ENCODE measurements at places on chromosomes 12 and 14. TPM values are rescaled to one million over a fixed set of nuclear protein-coding genes. Genes with fewer than 3 reads are reported as not detected.

- peak; percentile 45 for DNase-seq
- H3K27ac ChIP-seq: no peak overlapping the region
- no peak overlapping the region for H3K4me3 ChIP-seq
- H3K4me1 ChIP-seq: peaks cover 2% of the 10 kb centered on the region
Observed at GRCh38 chr12:95116773-95117172, 43.4 kb upstream of the NR2C1 start.

DNA sequence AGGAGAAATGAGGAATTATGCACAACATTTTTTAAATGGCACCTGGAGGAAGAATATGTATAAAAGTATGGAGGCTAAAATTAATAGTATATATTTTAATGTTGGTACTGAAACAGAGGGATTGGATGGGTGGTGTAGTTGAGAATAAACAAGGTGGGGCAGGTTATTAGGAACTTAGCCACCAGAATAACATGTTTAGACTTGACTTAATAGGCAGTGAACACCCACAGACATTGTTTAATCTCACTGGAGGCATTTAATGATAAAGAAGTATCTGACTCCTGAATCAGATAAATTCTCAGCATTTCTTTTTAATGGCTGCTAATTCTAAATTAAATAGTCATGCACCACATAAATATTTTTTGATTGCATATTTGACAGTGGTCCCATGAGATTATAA is 139.7 kb downstream of the CNTN1 start:
- H3K36me3 ChIP-seq: no peaks in the 10 kb centered on the region
- H3K4me3 ChIP-seq: no peak overlapping the region
- H3K4me1 ChIP-seq: 0 out of 2 replicates have a peak, but pooled peaks cover 3% of the 10 kb centered on the region
- no peak for DNase-seq
- H3K27me3 ChIP-seq: no peaks in the 10 kb centered on the region
- H3K27ac ChIP-seq: no peak overlapping the region

ABHD4 gene
- total RNA-seq: 21.8 TPM

- no peak overlapping the region for H3K4me3 ChIP-seq
- DNase-seq: peak; percentile 80
- H3K4me1 ChIP-seq: no peaks in the 10 kb centered on the region
- no peak overlapping the region for H3K27ac ChIP-seq
- no peaks in the 10 kb centered on the region for H3K27me3 ChIP-seq
- peaks cover 41% of the 10 kb centered on the region for H3K36me3 ChIP-seq
Observed at GRCh38 chr12:12975322-12976077, 23.5 kb upstream of the GPRC5D start.

APPL2 gene
- total RNA-seq: 17.0 TPM

- H3K4me3 ChIP-seq: no peak overlapping the region
- H3K4me1 ChIP-seq: peaks cover 7% of the 10 kb centered on the region
- DNase-seq: peak; percentile 37
- peaks cover 9% of the 10 kb centered on the region for H3K36me3 ChIP-seq
- H3K27ac ChIP-seq: no peak overlapping the region
Observed at GRCh38 chr12:33560653-33561208, 121.1 kb upstream of the SYT10 start.

- H3K4me3 ChIP-seq: no peak overlapping the region
- no peaks in the 10 kb centered on the region for H3K27me3 ChIP-seq
- H3K36me3 ChIP-seq: no peaks in the 10 kb centered on the region
- no peak for DNase-seq
- H3K4me1 ChIP-seq: no peaks in the 10 kb centered on the region
Observed at GRCh38 chr14:51182131-51182565, 57.9 kb upstream of the TMX1 start.

- peaks cover 41% of the 10 kb centered on the region for H3K36me3 ChIP-seq
- no peaks in the 10 kb centered on the region for H3K4me1 ChIP-seq
- H3K27ac ChIP-seq: no peak within 1 kb of the TSS
Observed at GRCh38 chr12:6873094-6874014, at the start of gene SPSB2. TSS of gene SPSB2 (minus strand) at chr12:6873303. CDS start at chr12:6872901, 402 bp downstream.

HAL gene
- 0.11 TPM for total RNA-seq

GRCh38 chr12:124676714-124677462 is 109.5 kb upstream of the NCOR2 start:
- H3K4me1 ChIP-seq: no peaks in the 10 kb centered on the region
- no peaks in the 10 kb centered on the region for H3K36me3 ChIP-seq
- no peak overlapping the region for H3K4me3 ChIP-seq
- no peak overlapping the region for H3K27ac ChIP-seq

DNA sequence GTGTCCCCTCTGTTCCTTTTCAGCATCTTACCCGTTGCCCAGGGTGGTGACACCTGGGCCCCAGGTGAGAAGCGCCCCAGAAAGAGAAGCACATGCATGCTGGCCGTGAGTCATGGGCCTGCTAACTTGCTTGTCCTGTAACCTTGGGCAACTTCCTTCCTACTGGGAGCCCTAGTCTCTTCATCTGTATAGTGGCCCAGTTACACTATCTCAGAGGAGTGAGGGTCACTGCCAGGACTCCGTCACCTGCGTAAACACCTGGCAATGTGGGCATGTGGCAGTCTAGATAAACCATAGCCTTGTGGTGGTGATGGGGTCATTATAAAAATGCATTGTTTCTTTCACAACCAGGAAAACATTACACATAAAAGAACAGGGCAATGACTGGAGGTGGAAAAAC is 125.2 kb downstream of the SLC25A47 start:
- H3K4me1 ChIP-seq: peaks cover 4% of the 10 kb centered on the region
- no peaks in the 10 kb centered on the region for H3K36me3 ChIP-seq
- H3K4me3 ChIP-seq: no peak overlapping the region
- no peaks in the 10 kb centered on the region for H3K27me3 ChIP-seq
- no peak overlapping the region for H3K27ac ChIP-seq

CPSF6 gene
- total RNA-seq: 183 TPM

- H3K36me3 ChIP-seq: peaks cover 16% of the 10 kb centered on the region
- no peaks in the 10 kb centered on the region for H3K27me3 ChIP-seq
- no peak for DNase-seq
- H3K4me1 ChIP-seq: peaks cover 2% of the 10 kb centered on the region
- H3K4me3 ChIP-seq: no peak overlapping the region
Observed at GRCh38 chr12:96889273-96889933, 17.7 kb upstream of the NEDD1 start.

LYZ gene
- not detected for total RNA-seq

PTCSC3 gene
- not detected for total RNA-seq

DNA sequence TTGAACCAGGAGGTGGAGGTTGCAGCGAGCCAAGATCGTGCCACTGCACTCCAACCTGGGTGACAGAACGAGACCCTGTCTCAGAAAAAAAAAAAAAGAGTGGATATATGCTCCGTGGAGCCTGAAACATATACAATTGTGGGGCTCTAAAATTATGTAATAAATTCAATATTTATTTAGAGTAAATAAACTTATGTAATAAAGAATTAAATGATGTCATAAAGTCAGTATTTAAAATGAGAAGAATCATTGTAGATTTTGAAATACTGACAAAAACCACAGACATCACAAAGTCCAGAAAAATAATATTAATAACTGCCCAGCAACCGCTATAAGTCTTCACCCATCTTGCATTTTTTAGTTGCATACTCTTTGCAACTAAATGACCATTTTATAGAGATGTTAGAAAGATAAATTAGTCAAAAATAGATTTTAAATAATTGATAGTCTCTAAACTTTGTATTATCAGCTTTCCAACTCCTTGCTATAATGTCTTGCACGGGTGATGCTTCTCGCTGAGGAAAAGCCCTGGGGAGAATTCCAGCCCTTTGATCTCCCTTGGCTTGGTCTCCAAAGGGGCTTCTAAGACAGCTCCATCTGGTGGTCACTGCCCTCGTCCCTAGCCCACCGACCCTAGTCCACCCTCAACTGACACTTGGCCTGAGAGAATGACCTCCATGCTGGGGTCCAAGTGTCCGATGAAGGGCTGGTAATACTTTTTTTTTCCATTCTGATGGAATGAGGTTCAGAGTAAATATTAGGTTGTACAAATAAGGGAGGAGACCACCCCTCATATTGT is 7.9 kb upstream of the TMBIM6 start:
- H3K27ac ChIP-seq: no peak overlapping the region
- H3K4me1 ChIP-seq: no peaks in the 10 kb centered on the region
- no peaks in the 10 kb centered on the region for H3K27me3 ChIP-seq
- H3K4me3 ChIP-seq: no peak overlapping the region

- no peak overlapping the region for H3K4me3 ChIP-seq
- no peak overlapping the region for H3K27ac ChIP-seq
- no peaks in the 10 kb centered on the region for H3K4me1 ChIP-seq
- peaks cover 2% of the 10 kb centered on the region for H3K27me3 ChIP-seq
- peak; percentile 58 for DNase-seq
- H3K36me3 ChIP-seq: no peaks in the 10 kb centered on the region
Observed at GRCh38 chr12:109711596-109712461, 1.8 kb upstream of the FAM222A start.

AP4S1 gene
- total RNA-seq: 13.7 TPM

GRCh38 chr12:90920222-90920621 is 34.8 kb downstream of the CCER1 start:
- H3K4me1 ChIP-seq: no peaks in the 10 kb centered on the region
- H3K27me3 ChIP-seq: no peaks in the 10 kb centered on the region
- no peaks in the 10 kb centered on the region for H3K36me3 ChIP-seq
- no peak for DNase-seq
- no peak overlapping the region for H3K27ac ChIP-seq

SLC38A1 gene
- 216 TPM for total RNA-seq

DNA sequence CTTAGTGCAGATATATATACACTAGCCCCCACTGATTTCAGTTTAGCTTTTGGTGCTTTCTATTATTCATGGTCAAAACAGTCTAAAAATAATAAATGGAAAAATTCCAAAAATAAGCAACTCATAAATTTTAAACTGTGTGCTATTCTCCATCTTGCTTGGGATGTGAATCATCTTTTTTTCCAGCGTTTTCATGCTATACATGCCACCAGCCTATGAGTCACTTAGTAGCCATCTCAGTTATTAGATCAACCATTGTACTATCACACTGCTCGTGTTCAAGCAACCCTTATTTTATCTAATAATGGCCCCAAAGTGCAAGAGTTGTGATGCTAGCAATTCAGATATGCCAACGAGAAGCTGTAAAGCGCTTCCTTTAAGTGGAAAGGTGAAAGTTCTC is 73.9 kb upstream of the KRR1 start:
- no peak overlapping the region for H3K4me3 ChIP-seq
- H3K27ac ChIP-seq: no peak overlapping the region
- no peaks in the 10 kb centered on the region for H3K36me3 ChIP-seq
- H3K4me1 ChIP-seq: no peaks in the 10 kb centered on the region
